CD4-positive, alpha-beta T cell treated with Interleukin-17A for 1 hour (primary cell): ENCODE measurements at places on chromosomes 7 and 10.
A peak's percentile ranks its signal among the peaks of the same experiment; 100 is the strongest.

- no peak for DNase-seq
These were observed 30.6 kb upstream of the GDI2 start for GRCh38 chr10:5843686-5844344.

- no peak for DNase-seq
These were observed 17.2 kb upstream of the LRRC17 start for GRCh38 chr7:102895602-102896001.

GRCh38 chr10:26697922-26698608 is 564 bp downstream of the PDSS1 start:
- no peak for DNase-seq

DNA sequence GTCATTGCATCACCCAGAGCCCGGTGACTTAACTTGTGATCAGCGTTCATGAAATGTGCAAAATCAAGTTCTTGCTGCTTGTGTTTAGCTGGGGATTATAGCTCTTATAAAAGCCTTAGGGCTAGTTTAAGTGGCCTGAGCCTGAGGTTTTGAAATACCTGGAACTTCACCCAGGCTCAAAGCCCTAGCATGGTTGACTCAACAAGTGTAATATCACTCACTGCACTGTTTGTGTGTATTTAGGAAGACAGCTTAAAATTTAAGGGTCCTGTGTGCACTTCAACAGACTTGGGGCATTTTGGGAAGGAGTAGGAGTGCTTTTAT is 489.5 kb downstream of the GATA3 start:
- DNase-seq: no peak

DNA sequence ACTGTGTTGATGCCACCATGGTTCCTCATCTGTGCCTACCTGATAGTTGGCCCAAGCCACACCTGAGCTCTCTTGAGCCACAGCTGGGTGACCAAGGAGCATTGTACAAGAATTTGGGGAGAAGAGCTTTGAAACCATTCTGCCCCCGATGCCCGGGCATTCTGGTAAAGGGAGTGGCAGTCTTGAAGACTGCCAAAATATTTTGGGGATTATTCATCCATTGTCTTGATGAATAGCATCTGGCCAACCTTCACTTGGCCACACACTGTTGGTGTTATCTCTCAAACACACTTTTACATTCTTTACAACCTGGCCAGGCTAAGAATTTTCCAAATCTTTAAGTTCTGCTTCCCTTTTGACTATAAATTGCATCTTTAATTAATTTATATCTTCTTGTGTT is 113.1 kb upstream of the PCBD1 start:
- no peak for DNase-seq

DNA sequence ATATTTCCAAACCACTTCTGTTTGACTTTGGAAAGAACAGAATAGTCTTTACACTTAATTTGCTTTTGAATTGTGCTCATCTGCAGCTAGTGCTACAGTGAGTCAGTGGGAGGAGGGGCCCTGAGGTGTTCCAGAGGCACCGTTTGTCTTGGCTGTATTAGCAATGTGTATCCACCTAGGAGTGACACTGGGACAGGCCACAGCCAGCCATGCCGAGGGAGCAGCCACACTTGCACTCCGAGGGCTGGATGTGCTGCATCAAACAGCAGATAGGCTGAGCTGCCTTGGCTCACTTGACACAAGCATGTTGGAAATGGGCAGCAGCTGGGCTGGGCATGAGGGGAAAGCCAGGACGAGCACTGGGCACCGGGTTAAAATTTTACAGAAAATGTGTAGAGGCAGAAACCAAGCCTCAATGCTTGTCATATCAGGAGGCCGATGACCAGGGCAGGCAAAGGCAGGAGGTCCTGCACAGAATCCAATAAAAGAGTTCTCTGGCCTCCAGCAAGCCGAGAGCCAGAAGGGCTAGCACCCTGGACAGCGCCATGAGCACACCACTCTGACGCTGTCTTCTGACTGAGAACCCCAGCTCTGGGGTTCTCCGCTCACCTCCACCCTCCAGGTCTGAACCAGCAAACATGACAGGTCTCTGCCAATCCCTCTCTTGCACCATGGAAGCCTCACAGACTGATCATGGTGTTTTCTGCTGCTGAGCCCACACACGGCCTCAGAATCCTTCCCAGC is 163.3 kb downstream of the GRID1 start:
- no peak for DNase-seq

GRCh38 chr7:36781011-36781738 is 56.9 kb upstream of the AOAH start:
- DNase-seq: peak; percentile 61

- DNase-seq: no peak
These were observed 109.9 kb downstream of the OAT start for GRCh38 chr10:124308811-124309210.
